Psoas muscle (tissue), 8 donors: ENCODE measurements at places on chromosomes 4 and X. TPM values are rescaled to one million over a fixed set of nuclear protein-coding genes. Genes with fewer than 3 reads are reported as not detected.

The RNF113A gene
- total RNA-seq, result 9.7 TPM

The PPID gene
- 68.1 TPM for total RNA-seq

The LRRC66 gene
- 1.2 TPM for total RNA-seq

The WDR45 gene
- total RNA-seq, result 85.7 TPM

The LEF1 gene
- 0.24 TPM for total RNA-seq

The BRS3 gene
- total RNA-seq, result not detected

The ZFP92 gene
- 0.50 TPM for total RNA-seq

The FAM9A gene
- total RNA-seq, result not detected

The TEC gene
- total RNA-seq, result 0.91 TPM

The PCDH10 gene
- total RNA-seq, result 0.12 TPM

The OPN1MW gene
- not detected for total RNA-seq

The XAGE2 gene
- total RNA-seq, result not detected

The ASMT gene
- not detected for total RNA-seq

The TMEM31 gene
- total RNA-seq, result not detected

The DIPK2B gene
- 14.9 TPM for total RNA-seq

The SLC25A53 gene
- total RNA-seq, result 8.3 TPM

The DKK2 gene
- total RNA-seq, result 0.42 TPM

The MAGEA9B gene
- total RNA-seq, result not detected

The SOX3 gene
- total RNA-seq, result not detected

The CWH43 gene
- total RNA-seq, result not detected

The NLRP2B gene
- total RNA-seq, result not detected

The TMEM271 gene
- total RNA-seq, result not detected

The PNMA5 gene
- total RNA-seq, result not detected

The FGG gene
- total RNA-seq, result not detected

The MAP7D3 gene
- 7.6 TPM for total RNA-seq

The PLS3 gene
- total RNA-seq, result 31.3 TPM

The DUSP9 gene
- not detected for total RNA-seq

The CXCL3 gene
- 2.4 TPM for total RNA-seq

The AVPR2 gene
- 4.8 TPM for total RNA-seq

The GIMD1 gene
- total RNA-seq, result not detected

The ODAPH gene
- total RNA-seq, result not detected

The HTN3 gene
- total RNA-seq, result not detected

The SOWAHD gene
- not detected for total RNA-seq

The GPRIN3 gene
- 3.0 TPM for total RNA-seq

The FAM53A gene
- 1.3 TPM for total RNA-seq
